ENCODE measurements at places on chromosomes 5 and 9. TPM values are rescaled to one million over a fixed set of nuclear protein-coding genes. Genes with fewer than 3 reads are reported as not detected.
A peak's percentile ranks its signal among the peaks of the same experiment; 100 is the strongest.

DNA sequence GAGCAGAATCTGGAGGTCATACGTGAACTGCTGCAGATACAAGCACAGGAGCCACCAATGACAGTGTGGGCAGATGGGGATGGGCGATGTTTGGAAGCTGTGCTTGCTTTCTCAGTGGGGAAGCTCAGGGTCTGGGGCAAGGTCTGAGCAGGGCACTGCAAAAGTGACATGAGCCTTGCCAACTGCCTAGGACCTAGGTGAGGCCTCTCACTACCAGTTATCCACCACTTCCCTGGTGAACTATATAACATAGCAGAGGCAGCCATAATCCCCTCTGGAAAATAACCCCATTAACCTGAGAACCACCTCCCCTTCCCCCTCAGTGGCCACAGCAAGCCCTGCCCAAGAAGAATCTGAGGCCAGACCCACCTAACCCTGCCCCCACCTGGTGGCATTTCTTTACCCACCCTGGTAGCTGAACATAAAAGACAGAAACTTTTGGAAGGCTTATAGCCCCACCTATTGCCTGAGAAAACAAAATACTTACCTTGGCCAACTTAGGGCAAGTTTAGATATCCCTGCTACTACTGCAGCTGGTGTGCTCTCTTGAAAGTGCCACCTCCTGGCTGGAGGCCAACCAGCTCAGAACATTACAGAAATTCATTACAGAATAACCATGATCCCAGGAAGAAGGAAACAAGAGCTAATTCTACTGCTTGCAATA lies 18.8 kb upstream of the SPEF2 start:
- H3K27ac ChIP-seq, result no peak overlapping the region
- no peak for DNase-seq
- no peaks in the 10 kb centered on the region for H3K36me3 ChIP-seq
- H3K27me3 ChIP-seq, result no peaks in the 10 kb centered on the region
- no peaks in the 10 kb centered on the region for H3K4me1 ChIP-seq

FGF10 gene
- total RNA-seq, result 60.5 TPM

GRCh38 chr5:154276973-154277331 lies 86.4 kb downstream of the GALNT10 start:
- H3K27me3 ChIP-seq, result no peaks in the 10 kb centered on the region
- H3K27ac ChIP-seq, result peak overlapping the region; percentile 71
- no peaks in the 10 kb centered on the region for H3K4me1 ChIP-seq
- H3K4me3 ChIP-seq, result no peak overlapping the region
- H3K36me3 ChIP-seq, result no peaks in the 10 kb centered on the region
- no peak for DNase-seq

- peak overlapping the region; percentile 78 for H3K4me3 ChIP-seq
- H3K36me3 ChIP-seq, result no peaks in the 10 kb centered on the region
- no peak for DNase-seq
- H3K27ac ChIP-seq, result peak overlapping the region; percentile 66
- H3K4me1 ChIP-seq, result no peaks in the 10 kb centered on the region
Measured at GRCh38 chr9:75889977-75890471, 449 bp upstream of the PCSK5 start.

LRRC19 gene
- total RNA-seq, result not detected

GRCh38 chr5:1524799-1525623 lies 1.3 kb upstream of the LPCAT1 start:
- no peak overlapping the region for H3K4me3 ChIP-seq
- no peaks in the 10 kb centered on the region for H3K27me3 ChIP-seq
- no peaks in the 10 kb centered on the region for H3K4me1 ChIP-seq
- H3K27ac ChIP-seq, result no peak overlapping the region
- no peaks in the 10 kb centered on the region for H3K36me3 ChIP-seq

- H3K4me1 ChIP-seq, result no peaks in the 10 kb centered on the region
- H3K27me3 ChIP-seq, result no peaks in the 10 kb centered on the region
- no peak for DNase-seq
- H3K36me3 ChIP-seq, result no peaks in the 10 kb centered on the region
- H3K4me3 ChIP-seq, result no peak overlapping the region
- no peak overlapping the region for H3K27ac ChIP-seq
Measured at GRCh38 chr9:85917756-85918155, 23.2 kb upstream of the NAA35 start.

DNA sequence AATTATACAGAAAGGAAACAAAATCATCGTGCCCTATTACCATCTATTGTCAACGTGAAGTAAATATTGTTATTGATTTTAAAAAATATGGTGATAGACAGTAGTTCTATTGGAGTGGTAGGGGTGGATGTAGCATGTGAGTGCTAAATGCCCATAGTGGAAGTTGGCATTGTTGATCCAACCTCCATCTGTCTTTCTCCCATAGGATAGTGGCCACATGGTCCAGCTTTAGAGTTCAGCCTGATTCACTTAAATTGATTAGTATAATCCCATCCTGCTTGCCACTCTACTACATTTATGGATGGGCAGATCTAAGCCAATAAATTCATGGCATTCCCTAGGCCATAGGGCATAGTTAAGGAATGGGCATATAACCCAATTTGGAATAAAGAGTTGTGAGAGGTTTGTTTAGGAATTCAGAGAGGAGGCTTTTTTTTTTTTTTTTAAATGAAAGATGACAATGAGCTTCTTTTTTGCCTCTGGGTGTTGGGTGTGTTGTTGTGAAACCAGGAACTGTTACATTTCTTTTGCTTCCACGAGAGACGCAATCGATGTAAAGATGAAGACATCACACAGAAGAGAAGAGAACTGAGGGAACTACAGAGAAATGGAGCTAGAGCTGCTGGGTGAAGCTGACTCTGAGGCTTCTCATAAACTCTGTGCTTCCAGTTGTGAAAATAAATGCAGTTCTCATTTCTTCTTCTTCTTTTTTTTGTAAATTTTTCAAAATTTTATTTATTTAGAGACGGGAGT lies 12.5 kb upstream of the CHD1 start:
- H3K4me1 ChIP-seq, result no peaks in the 10 kb centered on the region
- no peak overlapping the region for H3K4me3 ChIP-seq
- no peak for DNase-seq
- no peaks in the 10 kb centered on the region for H3K36me3 ChIP-seq
- H3K27ac ChIP-seq, result no peak overlapping the region
- H3K27me3 ChIP-seq, result no peaks in the 10 kb centered on the region

LECT2 gene
- total RNA-seq, result not detected

DNA sequence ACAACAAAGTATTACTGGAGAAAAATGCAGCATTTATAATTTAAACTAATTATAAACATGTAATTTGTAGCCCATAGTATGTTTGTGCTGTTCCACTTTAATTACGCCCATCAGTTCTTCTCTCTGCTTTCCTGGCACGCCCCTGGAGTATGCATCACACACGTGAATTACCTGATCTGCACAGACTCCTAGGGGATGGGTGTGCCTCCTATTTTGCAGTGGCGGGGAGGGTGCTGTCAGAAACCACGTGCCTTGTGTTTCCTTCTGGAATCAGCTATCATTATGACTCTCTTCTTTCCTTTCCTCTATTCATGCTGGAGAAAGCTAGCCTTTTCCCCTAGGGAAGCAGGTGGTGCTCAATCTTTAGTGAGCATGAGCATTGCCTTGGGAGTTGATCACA lies 43.3 kb downstream of the RPS23 start:
- no peak overlapping the region for H3K4me3 ChIP-seq

GRCh38 chr5:157295247-157295646 lies 29.3 kb downstream of the CYFIP2 start:
- no peak for DNase-seq
- H3K4me1 ChIP-seq, result no peaks in the 10 kb centered on the region
- no peak overlapping the region for H3K4me3 ChIP-seq
- no peaks in the 10 kb centered on the region for H3K36me3 ChIP-seq
- no peaks in the 10 kb centered on the region for H3K27me3 ChIP-seq

IL13 gene
- 0.33 TPM for total RNA-seq

DNA sequence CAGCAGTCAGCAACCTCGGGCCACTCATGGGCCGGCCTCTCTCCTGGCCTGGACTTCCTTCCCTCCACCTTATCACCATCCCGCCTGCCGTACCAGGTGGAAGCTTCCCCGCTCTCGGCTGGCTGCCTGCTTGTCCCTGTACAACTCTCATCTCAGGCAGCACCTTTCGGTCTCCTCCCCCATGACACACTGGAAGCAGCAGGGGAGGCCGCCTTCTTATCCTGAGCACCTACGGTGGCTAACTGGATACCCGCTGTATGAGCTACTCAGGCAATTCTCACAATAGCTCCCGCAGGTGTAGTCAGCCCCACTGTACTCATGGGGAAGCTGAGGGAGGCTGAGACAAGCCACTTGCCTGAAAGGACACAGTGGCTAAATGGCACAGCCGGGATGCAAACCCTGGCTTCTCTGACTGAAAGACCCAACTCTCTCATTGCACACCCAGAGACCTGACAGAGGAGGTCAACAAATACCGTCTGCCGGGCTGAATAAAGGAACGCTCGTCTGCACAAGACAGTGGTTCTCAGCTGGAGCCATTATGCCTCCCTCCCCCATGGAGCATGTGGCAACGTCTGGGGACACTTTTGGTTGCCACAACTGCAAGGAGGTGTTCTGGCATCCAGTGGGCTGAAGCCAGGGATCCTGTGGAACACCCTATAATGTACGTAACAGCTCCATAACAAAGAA lies 9.6 kb downstream of the STK10 start:
- H3K27ac ChIP-seq, result no peak overlapping the region
- H3K4me1 ChIP-seq, result no peaks in the 10 kb centered on the region
- no peaks in the 10 kb centered on the region for H3K27me3 ChIP-seq
- no peak for DNase-seq
- no peak overlapping the region for H3K4me3 ChIP-seq
- no peaks in the 10 kb centered on the region for H3K36me3 ChIP-seq

DNA sequence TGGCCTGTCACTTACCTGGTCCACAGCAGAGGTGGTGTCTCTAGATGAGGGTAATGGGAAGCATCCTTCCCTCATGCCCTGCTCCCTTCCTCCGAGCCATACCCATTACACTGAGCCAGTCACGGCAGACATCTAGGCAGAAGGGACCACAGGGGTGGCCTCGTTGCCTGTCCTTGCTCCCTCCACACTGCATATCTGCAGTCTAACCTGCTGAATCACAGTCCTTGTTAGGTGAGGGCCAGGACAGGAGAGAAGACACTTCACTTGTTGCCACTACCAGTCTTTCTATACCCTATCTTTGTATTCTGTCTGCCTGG lies 18.4 kb upstream of the SPINK4 start:
- no peaks in the 10 kb centered on the region for H3K4me1 ChIP-seq
- no peak overlapping the region for H3K27ac ChIP-seq

RNF208 gene
- total RNA-seq, result 1.8 TPM

- no peaks in the 10 kb centered on the region for H3K4me1 ChIP-seq
- H3K27me3 ChIP-seq, result no peaks in the 10 kb centered on the region
- no peak for DNase-seq
Measured at GRCh38 chr5:45622365-45622764, 73.8 kb downstream of the HCN1 start.

WHRN gene
- 16.4 TPM for total RNA-seq

- H3K27me3 ChIP-seq, result no peaks in the 10 kb centered on the region
- DNase-seq, result no peak
- no peak overlapping the region for H3K27ac ChIP-seq
- no peaks in the 10 kb centered on the region for H3K4me1 ChIP-seq
- no peaks in the 10 kb centered on the region for H3K36me3 ChIP-seq
- no peak overlapping the region for H3K4me3 ChIP-seq
Measured at GRCh38 chr5:169893010-169893409, 87.3 kb downstream of the INSYN2B start.

BTNL3 gene
- total RNA-seq, result under 0.01 TPM

- H3K27me3 ChIP-seq, result no peaks in the 10 kb centered on the region
- DNase-seq, result no peak
- no peaks in the 10 kb centered on the region for H3K4me1 ChIP-seq
- no peaks in the 10 kb centered on the region for H3K36me3 ChIP-seq
- peak overlapping the region; percentile 29 for H3K27ac ChIP-seq
- H3K4me3 ChIP-seq, result peak overlapping the region; percentile 39
Measured at GRCh38 chr9:136011703-136012496, 50.7 kb upstream of the UBAC1 start.

DOCK2 gene
- 19.8 TPM for total RNA-seq

Measured in breast epithelium (tissue), 4 donors.